Activated T-helper 9 cell treated with anti-CD3 and anti-CD28 coated beads, Interleukin-2, amount 50 U/mL, for 16 hours (primary cell): ENCODE measurements at places on chromosomes 5 and 9.

DNA sequence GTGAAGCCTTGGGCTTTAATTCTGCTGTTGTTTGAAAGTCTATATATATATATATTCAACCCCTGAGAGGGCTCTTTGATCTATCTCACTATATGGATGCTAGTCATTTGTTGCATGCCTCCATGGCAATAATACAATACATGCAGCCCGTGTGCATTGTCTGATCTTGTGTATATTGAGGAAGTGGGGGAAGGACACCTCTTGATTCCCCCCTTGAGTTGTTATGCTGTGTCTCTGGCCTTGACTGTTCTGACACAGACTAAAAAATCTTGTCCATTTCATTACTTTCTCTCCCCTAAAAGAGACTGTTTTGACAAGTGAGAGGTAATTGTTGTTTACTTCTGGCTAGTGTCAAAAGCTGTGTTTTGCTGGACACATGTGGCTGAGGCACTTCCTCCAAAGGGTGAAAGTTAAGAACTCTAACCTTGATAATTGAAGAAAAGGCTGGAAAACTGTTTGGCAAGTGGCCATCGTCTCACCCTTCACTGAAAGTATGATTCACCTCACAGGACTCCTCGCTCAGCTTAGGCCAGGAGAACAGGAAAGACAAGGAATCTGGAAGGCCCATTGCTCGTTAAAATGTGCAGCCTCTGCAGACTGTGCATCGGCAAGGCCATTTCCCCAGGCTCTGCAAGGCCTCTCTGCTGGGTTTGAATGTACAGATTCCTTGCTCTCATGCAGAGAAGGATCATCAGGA is 304.0 kb downstream of the PRELID2 start:
- no peak for DNase-seq

GRCh38 chr5:71533142-71533541 is 54.0 kb upstream of the MCCC2 start:
- no peak for DNase-seq

GRCh38 chr5:573976-574375 is 38.2 kb upstream of the CEP72 start:
- DNase-seq = no peak

DNA sequence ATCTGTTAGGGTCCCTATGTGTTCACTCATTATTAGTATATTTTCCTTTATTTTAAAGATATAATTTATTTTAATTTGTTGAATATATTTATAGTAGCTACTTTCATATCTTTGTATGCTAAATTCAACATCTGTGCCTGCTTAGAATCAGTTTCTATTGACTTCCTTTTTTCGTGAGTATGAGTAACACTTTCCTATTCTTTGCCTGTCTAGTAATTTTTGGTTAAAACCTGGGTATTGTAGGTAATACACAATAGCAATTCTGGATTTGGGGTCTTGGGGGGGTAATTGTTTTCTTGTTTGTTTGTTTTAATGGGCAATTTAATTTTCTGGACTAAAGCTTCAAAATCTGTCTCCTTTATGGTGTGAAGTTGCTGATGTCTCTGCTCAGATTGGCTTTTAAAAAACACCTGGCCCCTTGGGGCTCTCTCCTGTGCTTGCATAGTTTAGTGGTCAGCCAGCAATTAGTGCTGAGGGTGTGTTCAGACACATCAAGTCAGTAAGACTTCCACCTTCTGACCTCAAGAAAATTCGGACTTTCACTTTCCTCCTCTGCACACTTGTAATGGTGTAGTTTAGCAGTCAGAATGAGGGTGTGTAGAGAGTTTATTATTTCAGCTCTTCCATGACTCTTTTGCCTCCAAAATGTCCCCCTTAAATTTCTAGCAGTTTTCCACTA is 124.4 kb upstream of the MAP1B start:
- DNase-seq = no peak

GRCh38 chr9:4371108-4371507 is 71.2 kb upstream of the GLIS3 start:
- no peak for DNase-seq

GRCh38 chr5:18032744-18033143 is 398.5 kb downstream of the TAF11L14 start:
- no peak for DNase-seq

- no peak for DNase-seq
Measured at GRCh38 chr5:141613344-141613743, 5.5 kb downstream of the DIAPH1 start.

DNA sequence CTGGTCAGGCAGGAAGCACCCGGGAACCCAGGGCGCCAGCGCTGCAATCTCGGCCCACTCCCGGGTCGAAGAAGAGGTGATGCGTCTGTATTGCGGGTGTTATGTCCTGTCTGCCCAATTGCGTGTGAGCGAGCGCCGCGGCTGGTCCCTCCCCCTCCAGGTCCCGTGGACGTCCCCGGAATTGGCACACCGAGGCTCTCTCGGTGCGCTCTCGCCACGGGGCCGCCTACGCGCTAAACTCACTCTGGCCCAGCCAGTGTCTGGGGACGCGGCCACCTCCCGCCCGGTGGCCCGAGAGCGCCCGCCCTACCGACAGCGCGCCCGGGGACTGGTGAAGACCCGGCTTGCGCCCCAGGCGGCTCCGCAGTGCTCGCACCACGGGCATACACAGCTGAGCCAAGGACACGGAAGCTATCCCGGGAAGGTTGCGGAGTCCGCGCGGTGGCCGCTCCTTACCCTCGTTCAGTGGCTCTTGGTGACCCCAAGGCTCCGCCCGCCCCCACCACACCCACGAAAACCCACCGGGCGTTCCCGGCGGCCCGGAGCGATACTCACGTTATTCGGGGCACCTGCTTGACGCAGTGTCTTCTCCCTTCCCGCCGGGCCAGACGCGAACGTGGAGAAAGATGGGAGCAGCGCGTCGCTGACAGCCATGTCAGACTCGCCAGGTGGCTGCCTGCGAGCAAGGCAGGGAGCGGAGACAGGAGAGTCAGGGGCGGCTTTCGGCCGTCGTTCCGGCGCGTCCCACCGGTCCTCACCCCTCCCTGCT is 1.0 kb downstream of the KLF4 start:
- DNase-seq = no peak

DNA sequence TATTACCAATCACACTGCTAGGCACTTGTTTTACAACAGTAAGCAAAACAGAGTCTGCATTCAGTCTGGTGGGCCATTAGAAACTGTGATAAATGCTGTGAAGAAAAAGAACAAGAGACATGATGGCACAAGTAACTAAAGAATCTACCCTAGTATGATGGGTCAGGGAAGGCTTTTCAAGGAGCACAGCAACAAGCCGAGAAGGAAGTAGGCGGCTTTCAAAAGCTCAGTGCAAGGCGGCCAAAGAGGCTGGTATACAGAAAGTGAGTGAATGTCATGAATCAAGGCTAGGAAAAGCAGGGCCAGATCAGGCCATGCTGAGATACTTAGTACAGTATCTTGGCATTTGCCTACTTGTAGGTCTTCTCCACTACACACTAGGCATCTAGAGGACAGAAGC is 76.4 kb downstream of the ECPAS start:
- DNase-seq = no peak

GRCh38 chr9:7461791-7462190 is 337.8 kb downstream of the DMAC1 start:
- DNase-seq = no peak

GRCh38 chr9:134644725-134645606 is 3.4 kb downstream of the COL5A1 start:
- no peak for DNase-seq

- no peak for DNase-seq
Measured at GRCh38 chr9:113356686-113357292, 7.4 kb downstream of the BSPRY start.

DNA sequence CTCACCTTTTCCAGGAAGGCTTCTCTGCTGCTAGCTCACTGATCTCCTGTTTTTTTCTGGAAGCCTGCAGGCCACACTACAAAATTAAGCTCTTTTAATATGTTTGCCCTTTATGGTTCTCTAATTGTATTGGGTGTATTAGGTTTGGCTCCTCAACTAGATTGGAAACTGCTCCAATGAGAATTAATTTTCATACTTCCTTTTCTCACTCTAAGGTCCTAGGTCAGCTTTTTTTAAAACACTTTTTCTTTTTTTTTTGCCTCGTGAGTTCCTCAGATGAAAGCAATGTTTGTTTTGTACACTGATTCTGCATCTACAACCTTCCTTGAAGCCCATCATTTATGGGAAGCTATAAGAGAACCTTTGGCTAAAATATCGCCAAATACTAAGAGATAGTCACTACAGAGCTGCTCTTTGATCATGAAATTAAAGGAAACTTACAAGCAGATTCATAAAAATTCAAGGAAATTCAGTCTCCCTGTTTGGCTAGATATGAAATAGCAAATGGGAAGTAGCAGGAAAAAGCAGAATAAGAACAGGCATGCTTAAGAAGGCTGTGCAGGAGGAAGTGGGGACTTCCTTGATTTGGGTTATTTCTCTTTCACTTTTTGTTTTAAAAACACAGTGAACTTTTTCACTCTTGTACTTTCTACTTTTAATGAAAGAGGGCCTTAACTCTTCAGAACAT is 55.2 kb upstream of the FYB1 start:
- DNase-seq = no peak

DNA sequence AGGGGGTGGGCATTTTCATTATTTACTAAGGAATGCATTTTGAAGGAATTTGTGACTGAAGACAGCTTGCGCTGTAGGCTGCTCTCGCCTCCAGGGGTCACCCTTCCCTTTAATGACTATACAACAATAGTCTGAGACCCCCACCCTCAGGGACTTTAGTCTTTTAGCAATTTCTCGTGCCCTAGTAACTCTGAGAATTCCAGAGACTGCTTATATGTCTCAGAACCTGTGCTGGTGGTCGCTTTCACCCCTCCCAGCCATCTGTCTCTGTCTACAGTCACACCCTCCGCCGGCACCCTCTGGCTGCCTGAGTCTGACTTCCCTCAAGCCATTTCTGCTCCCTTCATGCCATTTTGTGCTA is 671.4 kb downstream of the NR2F1-AS1 start:
- DNase-seq = no peak

DNA sequence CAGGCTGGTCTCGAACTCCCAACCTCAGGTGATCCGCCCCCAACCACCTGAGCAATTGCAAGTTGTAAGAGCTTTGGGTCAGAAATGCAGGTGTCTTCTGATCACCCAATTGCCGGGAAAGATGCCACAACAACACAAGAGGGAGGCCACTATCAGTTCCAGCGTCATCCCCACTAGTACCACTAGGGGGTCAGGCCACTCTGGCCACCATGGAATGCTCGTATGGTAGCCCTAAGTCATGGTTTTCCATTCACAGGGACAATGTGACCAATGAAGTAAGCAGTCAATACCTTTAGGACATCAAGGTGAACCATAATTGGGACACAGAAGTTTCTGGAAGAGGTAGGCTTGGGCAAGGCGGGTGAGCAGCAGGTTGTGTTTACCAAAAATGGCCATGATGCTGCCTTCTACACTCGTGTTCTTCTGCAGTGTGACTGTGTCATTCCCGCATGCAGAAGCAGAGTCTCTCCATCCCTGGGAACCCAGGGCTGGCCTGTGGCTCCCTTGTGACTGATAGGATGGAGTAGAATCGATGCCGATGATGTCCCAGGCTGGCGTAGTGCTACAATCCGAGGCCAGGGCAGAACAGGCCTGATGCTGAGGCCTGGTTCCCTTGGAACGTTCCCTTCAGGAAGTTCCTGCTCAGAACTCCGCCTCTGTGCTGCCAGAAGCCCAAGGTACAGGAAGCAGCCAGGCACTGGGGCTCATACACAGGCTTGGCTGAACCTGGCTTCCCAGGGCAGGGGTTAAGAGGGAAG is 42.2 kb upstream of the ANKRD33B start:
- no peak for DNase-seq

DNA sequence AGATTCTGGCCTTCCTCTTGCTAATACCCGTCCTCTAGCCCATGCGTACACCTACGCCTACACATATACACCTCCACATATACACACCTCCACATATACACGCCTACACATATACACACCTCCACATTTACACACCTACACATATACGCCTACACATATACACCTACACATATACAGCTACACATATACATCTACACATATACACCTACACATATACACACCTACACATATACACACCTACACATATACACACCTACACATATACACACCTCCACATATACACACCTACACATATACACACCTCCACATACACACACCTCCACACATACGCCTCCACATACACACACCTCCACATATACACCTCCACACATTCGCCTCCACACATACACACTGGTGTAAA is 27.2 kb downstream of the AK3 start:
- DNase-seq = no peak

DNA sequence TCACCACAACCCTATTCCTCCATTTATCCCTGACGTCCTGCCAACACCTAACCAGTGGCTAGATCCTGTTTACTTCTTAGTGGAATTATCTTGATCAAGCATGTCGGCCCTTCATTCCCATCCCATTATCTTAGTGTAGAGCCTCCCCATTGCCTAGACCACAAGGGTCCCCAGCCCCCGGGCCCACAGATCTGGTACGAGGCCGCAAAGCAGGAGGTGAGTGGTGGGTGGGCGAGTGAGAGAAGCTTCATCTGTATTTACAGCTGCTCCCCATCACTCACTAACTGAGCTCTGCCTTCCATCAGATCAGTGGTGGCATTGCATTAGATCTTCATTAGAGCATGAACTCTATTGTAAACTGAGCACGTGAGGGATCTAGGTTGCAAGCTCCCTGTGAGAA is 182.7 kb downstream of the TSSK1B start:
- no peak for DNase-seq

DNA sequence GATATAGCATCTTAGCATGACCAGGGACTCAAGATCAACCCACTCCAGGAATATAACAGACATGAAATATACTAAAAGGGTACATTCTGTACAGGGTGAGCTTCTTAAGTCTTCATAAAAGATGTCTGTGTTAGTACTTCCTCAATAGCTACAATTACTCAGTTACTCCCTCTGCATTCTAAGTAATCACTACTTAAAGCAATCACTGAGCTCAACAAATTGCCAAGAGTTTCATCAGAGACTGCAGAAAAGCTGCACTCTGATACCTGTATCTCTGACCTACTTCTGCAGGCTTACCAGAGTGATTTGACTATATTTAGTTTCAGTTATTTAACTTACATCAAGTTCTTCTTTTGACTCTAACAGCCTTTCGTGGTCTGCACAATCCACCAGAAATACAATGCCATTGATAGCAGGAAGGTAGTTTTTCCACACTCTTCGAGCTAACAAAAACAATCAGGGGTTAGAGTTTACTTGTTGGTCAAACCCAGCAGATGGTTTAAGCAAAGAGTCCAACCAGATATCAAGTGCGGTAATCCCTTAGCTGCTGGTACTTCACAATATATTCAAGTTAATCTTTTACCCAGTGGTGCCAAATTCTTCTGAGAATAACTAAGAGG is 23.3 kb downstream of the SAR1B start:
- DNase-seq = no peak

DNA sequence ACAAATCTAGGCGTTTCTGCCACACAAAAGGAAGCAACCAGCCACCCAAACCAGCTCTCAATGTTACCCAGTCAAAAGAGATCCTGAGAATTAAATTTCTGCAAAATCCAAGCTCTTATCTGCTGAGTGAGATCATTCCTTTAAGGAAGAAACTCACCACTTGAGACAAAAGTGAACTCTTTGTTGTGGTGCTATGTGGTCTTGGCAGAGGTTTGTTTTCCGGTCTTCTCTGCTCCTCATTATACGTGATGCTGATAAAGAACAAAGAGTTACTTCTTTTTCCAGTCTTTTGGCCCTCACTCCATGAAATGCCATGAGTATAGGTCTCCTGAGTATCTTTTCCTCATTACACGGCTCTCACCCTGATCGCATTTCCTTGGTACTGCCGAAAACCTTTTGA is 82.1 kb downstream of the PRKACG start:
- no peak for DNase-seq

- DNase-seq = no peak
Measured at GRCh38 chr5:177130211-177131018, 3.2 kb upstream of the NSD1 start.

- DNase-seq = no peak
Measured at GRCh38 chr5:67530609-67531255, 334.1 kb upstream of the CD180 start.

- DNase-seq = no peak
Measured at GRCh38 chr9:6681957-6682501, 36.5 kb upstream of the GLDC start.
